ENCODE measurements at places on chromosomes 4 and X. TPM values are rescaled to one million over a fixed set of nuclear protein-coding genes. Genes with fewer than 3 reads are reported as not detected.

RBM3 gene
- 346 TPM for total RNA-seq

DNA sequence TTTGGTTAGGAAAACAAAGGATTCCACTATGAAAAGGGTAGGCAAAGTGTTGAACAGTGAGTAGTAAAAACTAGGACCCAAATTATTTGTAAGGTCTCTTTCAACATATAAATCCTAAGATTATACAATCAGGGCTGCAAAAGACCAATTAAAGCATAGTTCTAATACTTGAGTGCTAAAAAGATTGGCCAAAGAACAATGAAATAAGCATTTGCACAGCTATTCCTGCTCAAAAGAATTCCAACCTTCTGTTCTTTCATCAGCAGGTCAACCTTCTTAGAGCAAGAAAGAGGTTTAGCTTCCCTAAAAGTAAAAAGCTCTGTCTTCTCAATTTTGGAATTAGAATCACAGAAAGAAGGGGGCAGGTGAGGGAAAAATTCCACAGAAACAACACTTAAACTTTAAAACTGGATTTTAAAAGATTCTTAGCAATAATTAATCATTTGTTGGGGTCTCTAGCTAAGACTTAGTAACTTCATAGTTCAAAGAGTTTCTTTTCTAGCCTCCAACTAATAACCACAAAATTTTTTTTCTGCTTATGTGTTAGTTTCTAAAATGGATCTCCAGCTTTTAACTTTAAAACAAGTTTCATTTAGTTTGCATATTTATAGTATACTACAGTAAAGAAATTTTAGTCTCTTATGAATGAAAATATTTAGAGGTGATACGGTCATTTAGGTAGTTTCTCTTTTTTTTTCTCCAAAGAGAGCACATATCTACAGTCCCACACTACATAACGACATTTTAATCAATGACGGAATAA, 16.3 kb downstream of the TSPAN5 start:
- H3K4me1 ChIP-seq: peaks cover 59% of the 10 kb centered on the region
- no peak overlapping the region for H3K27ac ChIP-seq
- no peaks in the 10 kb centered on the region for H3K27me3 ChIP-seq
- H3K36me3 ChIP-seq: peaks cover 6% of the 10 kb centered on the region

DNA sequence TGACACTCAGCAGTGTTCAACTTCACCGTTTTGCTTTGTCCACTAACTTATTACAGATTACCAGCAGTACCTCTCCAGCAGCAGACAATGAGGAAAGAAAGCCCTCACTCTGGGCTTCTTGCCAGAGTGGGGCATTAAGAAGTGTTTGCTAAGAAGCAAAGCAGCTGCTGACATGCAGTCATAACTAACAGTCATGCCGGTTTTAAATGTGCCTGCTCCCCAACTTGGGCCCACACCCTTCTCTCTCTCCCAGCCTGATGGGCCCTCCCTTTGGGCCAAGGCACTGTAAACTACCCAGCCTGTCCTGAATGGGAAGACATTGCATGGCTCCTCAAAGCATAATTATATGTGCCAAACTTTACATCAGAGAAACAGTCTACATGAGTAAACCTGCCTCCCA, 54.6 kb upstream of the HHIP start:
- no peak for DNase-seq
- no peaks in the 10 kb centered on the region for H3K4me1 ChIP-seq
- H3K36me3 ChIP-seq: no peaks in the 10 kb centered on the region
- H3K27ac ChIP-seq: no peak overlapping the region
- peaks cover 1% of the 10 kb centered on the region for H3K27me3 ChIP-seq

GRCh38 chrX:14690553-14690952, 161.2 kb downstream of the GLRA2 start:
- no peaks in the 10 kb centered on the region for H3K36me3 ChIP-seq
- no peak for DNase-seq
- no peak overlapping the region for H3K4me3 ChIP-seq
- H3K4me1 ChIP-seq: no peaks in the 10 kb centered on the region
- H3K27me3 ChIP-seq: no peaks in the 10 kb centered on the region
- no peak overlapping the region for H3K27ac ChIP-seq

- H3K4me1 ChIP-seq: no peaks in the 10 kb centered on the region
- H3K36me3 ChIP-seq: no peaks in the 10 kb centered on the region
- no peak for DNase-seq
- no peak overlapping the region for H3K4me3 ChIP-seq
- no peaks in the 10 kb centered on the region for H3K27me3 ChIP-seq
Measured at GRCh38 chr4:87657525-87657924, 7.4 kb downstream of the DMP1 start.

DNA sequence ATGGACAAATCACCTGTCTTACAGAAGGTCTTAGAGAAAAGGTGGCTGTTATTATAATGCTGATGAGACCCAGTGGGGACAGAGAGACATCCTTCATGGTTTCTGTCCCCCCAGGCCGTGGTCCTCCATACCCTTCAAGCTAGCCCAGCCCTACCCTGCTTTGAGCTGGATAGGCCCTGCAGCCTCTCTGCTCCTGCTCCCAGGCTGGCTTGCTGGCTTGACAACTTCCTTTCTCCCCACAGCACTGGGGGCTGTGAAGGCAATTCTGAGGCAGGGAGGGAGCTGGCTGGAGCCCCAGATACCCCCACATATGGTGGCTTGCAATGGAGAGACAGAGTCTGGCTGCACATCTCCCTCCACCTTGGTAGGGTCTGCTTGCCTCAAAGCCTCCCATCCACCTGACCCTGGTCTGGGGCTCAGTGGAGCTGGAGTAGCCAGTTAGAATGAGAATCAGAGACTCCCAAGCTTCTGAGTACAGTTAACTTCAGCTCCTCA, 118.2 kb downstream of the PJA1 start:
- no peaks in the 10 kb centered on the region for H3K36me3 ChIP-seq
- no peak overlapping the region for H3K27ac ChIP-seq
- no peaks in the 10 kb centered on the region for H3K4me1 ChIP-seq

GRCh38 chrX:136272325-136272724, 21.1 kb upstream of the MAP7D3 start:
- no peak overlapping the region for H3K4me3 ChIP-seq
- no peak for DNase-seq
- H3K27me3 ChIP-seq: no peaks in the 10 kb centered on the region
- peaks cover 12% of the 10 kb centered on the region for H3K4me1 ChIP-seq
- H3K27ac ChIP-seq: no peak overlapping the region

DNA sequence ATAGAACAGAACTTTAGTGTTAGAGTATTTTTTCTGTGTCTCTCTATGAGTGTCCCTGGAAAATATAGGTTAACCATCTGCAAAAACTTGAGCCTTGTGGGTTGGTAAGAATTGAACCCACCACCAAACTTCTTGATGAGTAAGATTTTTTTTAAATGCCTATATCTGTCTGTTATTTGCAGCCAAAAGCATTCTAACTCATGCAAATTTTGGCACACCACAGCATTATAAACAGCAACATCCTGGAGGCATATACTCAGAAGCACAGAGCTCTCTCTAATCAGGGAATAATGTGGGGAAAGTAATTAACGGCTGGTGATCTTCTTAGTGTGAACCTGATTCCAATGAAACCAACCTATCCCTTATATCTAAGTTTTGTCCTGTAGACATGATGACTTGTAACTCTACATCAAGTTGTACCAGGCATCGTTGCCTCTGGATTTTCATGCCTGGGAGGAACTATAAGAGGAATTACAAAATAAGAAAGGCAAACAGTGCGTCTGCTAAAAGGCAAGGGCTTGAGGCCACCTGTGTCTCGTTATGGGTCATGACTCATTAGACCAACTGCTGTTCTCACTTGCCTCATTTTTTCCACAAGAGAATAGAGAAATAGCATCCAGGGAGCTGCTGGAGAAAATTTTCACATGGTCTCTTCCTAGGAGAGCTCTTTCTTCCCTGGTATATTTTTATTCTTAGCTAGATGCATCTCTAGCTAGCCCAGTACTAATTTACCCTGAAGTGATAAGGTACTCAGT, 202.4 kb downstream of the CHIC2 start:
- no peaks in the 10 kb centered on the region for H3K27me3 ChIP-seq
- DNase-seq: no peak
- H3K36me3 ChIP-seq: no peaks in the 10 kb centered on the region
- no peaks in the 10 kb centered on the region for H3K4me1 ChIP-seq

DNA sequence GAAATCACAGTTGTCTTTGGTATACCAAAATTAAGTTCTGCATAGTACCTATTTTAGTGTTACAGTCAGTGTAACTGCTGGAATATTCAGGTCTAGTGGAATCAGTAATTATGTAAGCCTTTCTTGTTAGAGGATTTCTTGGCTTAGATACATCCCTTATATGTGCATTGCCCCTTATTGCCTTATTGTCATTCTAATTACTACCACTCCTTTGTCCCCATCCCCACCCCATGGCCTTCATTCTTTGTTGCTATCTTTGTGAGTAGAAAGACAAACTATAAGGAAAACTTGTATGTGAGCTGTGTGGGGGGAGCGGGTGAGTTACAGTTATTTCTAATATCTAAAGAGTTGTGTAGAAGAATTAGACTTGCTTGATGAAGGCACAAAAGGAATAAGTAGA, 36.9 kb upstream of the RPA4 start:
- H3K4me1 ChIP-seq: no peaks in the 10 kb centered on the region
- no peaks in the 10 kb centered on the region for H3K27me3 ChIP-seq
- H3K27ac ChIP-seq: no peak overlapping the region

CXCL1 gene
- total RNA-seq: not detected

DCHS2 gene
- total RNA-seq: not detected

SPARCL1 gene
- not detected for total RNA-seq

DNA sequence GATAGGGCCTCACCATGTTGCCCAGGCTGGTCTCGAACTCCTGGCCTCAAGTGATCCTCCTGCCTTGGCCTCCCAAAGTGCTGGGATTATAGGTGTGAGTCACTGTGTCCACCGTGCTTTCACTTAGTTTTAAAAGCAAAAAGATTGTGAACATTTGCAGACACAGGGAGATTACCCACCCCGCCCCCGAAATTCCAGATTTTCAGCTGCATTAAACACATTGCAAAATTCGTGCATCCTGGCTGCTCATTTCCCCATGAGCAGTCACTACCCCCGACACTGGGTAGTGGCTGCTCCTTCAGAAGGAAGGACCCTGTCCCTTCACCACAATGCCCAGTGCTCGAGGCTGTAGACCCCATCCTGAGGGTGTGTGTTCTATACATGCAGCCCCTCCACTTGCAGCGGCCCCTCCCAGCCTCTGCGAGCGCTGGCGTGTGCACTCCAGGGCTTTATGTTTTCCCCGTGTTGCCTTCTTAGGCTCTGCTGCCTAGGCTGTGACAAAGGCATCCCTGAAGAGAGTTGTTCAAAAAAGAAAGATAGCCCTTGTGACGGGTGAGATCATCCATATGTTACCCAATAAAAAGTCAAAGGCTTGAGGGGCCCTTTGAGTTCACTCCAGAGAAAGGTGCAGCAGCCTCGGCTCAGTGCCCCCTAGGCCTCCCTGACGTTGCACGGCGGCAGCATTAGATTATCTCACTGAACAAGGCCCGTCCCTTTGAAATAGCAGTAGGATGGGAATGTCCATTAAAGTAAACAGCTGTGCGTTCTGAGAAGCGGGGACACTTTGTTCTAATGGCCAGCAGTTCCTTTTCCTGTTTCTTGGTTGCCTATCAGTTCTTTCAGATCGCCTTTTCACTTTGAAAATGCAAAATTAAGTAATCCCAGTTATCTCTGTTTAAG, 71.6 kb downstream of the SHROOM2 start:
- peaks cover 6% of the 10 kb centered on the region for H3K27me3 ChIP-seq
- DNase-seq: no peak
- no peaks in the 10 kb centered on the region for H3K36me3 ChIP-seq
- no peak overlapping the region for H3K4me3 ChIP-seq
- no peak overlapping the region for H3K27ac ChIP-seq

DNA sequence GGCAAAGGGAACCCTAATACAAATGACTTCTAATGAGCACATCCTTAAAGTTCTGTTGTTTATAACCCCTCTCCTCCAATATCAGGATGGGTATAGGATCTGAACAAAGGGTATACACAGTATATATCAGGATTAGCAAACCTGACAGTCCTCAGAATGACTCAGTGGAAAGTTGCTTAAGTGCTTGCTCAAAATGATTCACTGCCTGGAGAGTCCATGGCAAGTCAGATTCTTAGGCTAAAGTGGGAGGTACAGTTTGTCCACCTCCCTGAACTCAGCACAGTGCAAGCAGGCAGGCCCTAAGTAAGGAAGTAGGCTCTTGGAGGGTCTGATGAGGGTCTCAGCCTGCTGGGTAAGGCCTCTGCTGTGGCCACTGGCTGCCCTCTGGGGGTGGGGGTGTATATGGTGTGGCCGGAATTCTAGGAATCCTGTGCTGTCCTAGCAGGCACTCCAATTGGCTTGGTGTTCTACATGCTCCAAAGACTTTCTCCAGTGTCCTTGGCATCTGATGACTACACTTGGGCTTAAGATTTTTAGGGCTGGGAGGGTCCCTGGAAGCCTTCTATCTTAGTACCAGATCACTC, 54.3 kb downstream of the CHRDL1 start:
- peaks cover 4% of the 10 kb centered on the region for H3K4me1 ChIP-seq
- no peak overlapping the region for H3K27ac ChIP-seq
- H3K4me3 ChIP-seq: no peak overlapping the region
- H3K36me3 ChIP-seq: no peaks in the 10 kb centered on the region
- no peak for DNase-seq
